ENCODE measurements at places on chromosomes 3 and 15. TPM values are rescaled to one million over a fixed set of nuclear protein-coding genes. Genes with fewer than 3 reads are reported as not detected.

Gene STX19
- polyA plus RNA-seq, result not detected

Gene ZCWPW2
- polyA plus RNA-seq, result 2.1 TPM

Gene NGLY1
- polyA plus RNA-seq, result 30.4 TPM

Gene DNAH12
- polyA plus RNA-seq, result not detected

Gene AMOTL2
- polyA plus RNA-seq, result 156 TPM

Gene FGD5
- not detected for polyA plus RNA-seq

DNA sequence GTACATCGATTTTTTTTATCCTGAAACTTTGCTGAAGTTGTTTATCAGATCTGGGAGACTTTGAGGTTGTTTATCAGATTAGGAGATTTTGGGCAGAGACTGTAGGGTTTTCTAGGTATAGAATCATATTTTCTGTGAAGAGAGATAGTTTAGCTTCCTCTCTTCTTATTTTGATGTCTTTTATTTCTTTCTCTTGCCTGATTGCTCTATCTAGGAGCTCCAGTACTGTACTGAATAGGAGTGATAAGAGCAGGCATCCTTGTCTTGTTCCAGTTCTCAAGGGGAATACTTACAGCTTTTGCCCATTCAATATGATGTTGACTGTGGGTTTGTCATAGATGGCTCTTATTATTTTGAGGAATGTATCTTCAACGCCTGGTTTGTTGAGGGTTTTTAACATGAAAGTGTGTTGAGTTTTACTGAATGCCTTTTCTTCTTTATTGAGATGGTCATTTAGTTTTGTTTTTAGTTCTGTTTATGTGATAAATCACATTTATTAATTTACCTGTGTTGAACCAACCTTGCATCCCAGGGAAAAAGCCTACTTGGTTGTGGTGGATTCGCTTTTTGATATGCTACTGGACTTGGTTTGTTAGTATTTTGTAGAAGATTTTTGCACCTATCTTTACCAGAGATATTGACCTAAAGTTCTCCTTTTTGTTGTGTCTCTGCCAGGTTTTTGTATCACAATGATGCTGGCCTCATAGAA lies 14.9 kb upstream of the DNAAF4 start:
- H3K4me1 ChIP-seq, result no peaks in the 10 kb centered on the region
- H3K4me3 ChIP-seq, result no peak overlapping the region
- H3K36me3 ChIP-seq, result no peaks in the 10 kb centered on the region

GRCh38 chr3:165206454-165207266 lies 10.5 kb upstream of the SLITRK3 start:
- H3K36me3 ChIP-seq, result no peaks in the 10 kb centered on the region
- DNase-seq, result peak; percentile 93
- no peaks in the 10 kb centered on the region for H3K4me1 ChIP-seq
- no peak overlapping the region for H3K27ac ChIP-seq

DNA sequence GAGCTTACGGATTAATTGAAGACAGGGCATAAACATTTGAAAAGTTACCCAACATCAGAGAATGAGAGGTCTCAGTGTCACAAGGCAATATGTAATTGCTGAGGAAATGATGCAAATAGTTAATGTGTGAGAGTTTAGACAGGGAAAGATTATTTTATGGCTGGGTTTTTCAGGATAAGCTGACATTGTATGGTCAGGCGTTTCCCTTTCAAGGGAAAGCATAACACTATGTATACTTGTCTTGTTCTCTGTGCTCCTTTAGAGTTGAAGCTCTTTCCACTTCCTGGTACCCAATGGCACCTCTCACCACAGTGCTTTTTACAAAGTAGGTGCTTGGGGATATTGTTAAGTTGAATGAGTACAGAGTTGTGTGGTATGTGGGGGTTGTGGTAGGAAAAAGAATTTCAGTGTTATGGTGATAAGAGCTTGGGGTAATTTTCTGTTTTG lies 19.9 kb downstream of the IQGAP1 start:
- peak; percentile 57 for DNase-seq
- H3K4me3 ChIP-seq, result no peak overlapping the region
- H3K4me1 ChIP-seq, result peaks cover 68% of the 10 kb centered on the region
- H3K27ac ChIP-seq, result peak overlapping the region; percentile 94
- no peaks in the 10 kb centered on the region for H3K36me3 ChIP-seq

GRCh38 chr15:66651913-66652642 lies 50.0 kb upstream of the SMAD6 start:
- no peak for DNase-seq
- no peak overlapping the region for H3K27ac ChIP-seq
- H3K4me3 ChIP-seq, result no peak overlapping the region
- peaks cover 8% of the 10 kb centered on the region for H3K4me1 ChIP-seq
- H3K36me3 ChIP-seq, result no peaks in the 10 kb centered on the region
- H3K27me3 ChIP-seq, result no peaks in the 10 kb centered on the region

DNA sequence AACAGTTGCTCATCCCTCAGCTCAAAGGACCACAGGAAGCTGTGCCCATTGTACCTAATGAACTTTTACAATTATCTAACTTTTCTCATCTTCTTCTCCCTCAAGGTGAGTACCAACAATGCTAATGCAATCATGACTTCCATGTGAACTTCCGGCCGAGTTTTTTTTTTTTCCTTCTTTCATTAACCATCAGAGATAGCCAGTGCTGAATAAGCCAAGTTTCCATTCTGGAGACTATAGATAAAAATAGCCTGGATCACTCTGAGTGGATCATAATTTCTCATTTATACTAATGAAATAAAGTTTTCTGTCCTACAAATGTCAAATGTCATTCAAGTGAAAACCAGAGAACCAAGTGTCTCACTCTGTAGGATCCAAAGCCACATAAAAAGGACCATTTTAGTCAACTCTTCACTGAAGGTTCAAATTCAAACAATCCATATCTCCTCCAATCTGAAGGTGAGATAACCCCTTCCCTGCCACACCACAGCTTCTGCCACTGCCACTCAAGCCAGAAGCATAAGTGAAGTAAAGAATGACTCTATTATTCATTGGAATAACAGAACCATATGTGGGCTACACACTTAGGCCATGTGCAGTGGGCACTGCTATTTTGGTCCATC lies 5.5 kb downstream of the SUMF1 start:
- H3K4me1 ChIP-seq, result no peaks in the 10 kb centered on the region
- no peaks in the 10 kb centered on the region for H3K27me3 ChIP-seq
- no peak overlapping the region for H3K4me3 ChIP-seq
- H3K27ac ChIP-seq, result no peak overlapping the region
- DNase-seq, result no peak
- H3K36me3 ChIP-seq, result no peaks in the 10 kb centered on the region

- H3K36me3 ChIP-seq, result peaks cover 26% of the 10 kb centered on the region
- no peak overlapping the region for H3K27ac ChIP-seq
- H3K4me3 ChIP-seq, result no peak overlapping the region
- DNase-seq, result peak; percentile 64
- no peaks in the 10 kb centered on the region for H3K4me1 ChIP-seq
- no peaks in the 10 kb centered on the region for H3K27me3 ChIP-seq
Observed at GRCh38 chr15:64209680-64210334, 47.0 kb upstream of the PPIB start.

GRCh38 chr15:90201130-90201943 lies at the start of gene SEMA4B:
Gene SEMA4B, plus strand, starts transcription at chr15:90201330. Its CDS starts 249 bp downstream, at chr15:90201579.
- H3K36me3 ChIP-seq, result no peaks in the 10 kb centered on the region
- H3K27me3 ChIP-seq, result no peaks in the 10 kb centered on the region
- no peak within 1 kb of the TSS for H3K27ac ChIP-seq
- peak within 1 kb of the TSS; percentile 80 for H3K4me3 ChIP-seq
- H3K4me1 ChIP-seq, result peaks cover 7% of the 10 kb centered on the region

All from GM23248 (cell line).